H54 (cell line): ENCODE measurements at places on chromosomes 2 and 18.

GRCh38 chr2:51085420-51086068, 53.6 kb upstream of the NRXN1 start:
- no peak for DNase-seq

DNA sequence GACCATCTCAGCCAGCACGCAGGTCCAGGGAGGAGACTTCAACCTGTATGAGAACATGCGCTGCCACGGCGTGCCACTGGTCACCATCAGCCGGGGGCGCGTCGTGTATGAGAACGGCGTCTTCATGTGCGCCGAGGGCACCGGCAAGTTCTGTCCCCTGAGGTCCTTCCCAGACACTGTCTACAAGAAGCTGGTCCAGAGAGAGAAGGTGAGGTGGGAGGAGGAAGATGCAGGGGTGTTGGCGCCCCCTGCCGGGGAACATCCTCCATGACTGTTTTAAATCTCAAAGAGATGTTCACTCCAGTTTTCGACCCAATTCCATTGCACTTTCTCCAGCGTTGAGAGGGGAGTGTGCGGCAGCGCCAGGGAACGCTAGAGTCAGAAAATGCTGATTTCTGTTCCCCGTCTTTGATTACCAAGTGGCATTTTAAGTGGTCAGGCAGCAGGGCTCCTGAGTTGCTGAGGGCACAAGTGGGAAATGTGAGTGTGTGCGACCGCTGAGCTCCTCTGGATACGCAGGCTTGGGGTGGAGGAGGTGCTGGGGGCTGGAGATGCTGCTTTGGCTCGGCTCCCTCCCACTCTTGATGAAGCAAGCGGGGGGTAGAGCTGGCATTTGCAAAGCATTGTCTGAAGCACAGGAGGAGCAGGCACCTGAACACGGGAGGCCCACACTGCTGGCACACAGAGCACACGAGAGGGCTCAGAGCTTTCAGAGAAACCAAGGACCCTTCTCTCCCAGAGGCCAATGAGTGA, 27.7 kb upstream of the MAPRE3 start:
- DNase-seq, result peak; percentile 76

GRCh38 chr2:86498468-86499260, 57.5 kb downstream of the KDM3A start:
- no peak for DNase-seq

DNA sequence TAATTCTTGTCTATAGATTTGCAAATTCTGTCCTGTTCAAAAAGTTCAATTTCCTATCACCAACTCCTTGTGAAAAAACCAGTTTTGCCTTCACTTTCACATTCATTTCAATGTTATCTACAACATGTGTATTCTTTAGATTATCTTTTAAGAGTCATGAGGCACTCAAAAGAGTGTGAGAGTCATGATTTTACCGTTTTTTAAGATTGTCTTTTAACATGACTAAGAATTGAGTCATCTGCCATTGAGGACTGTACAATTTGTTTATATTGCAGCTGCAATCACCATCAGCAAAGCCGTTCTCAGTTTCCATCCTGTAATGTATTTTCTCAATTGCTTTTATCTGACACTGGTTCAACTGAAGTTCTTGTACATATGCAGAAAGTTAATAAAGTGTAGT, 275.8 kb downstream of the LNPK start:
- DNase-seq, result peak; percentile 7

- DNase-seq, result no peak
Measured at GRCh38 chr18:8287196-8287885, 321.9 kb upstream of the RAB12 start.

DNA sequence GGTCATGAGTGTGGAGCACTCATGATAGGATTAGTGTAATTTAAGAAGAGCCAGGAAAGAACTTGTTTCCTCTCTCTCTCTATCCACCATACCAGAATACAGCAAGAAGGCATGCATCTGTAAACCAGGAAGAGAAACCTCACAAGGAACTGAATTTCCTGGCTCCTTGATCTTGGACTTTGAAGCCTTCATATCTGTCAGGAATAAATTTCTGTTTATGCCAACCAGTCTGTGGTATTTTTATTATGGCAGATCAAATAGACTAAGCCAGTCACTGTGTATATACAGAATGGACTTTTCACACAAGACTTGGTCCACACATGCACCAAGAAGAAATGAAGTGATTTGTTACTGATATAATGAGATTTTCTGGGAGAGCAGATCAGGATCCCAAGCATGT, 930.1 kb upstream of the TMEFF2 start:
- DNase-seq, result no peak

GRCh38 chr2:40213619-40214018, 238.3 kb downstream of the SLC8A1 start:
- DNase-seq, result no peak

GRCh38 chr18:64132871-64133270, 16.0 kb downstream of the LINC00305 start:
- DNase-seq, result no peak

DNA sequence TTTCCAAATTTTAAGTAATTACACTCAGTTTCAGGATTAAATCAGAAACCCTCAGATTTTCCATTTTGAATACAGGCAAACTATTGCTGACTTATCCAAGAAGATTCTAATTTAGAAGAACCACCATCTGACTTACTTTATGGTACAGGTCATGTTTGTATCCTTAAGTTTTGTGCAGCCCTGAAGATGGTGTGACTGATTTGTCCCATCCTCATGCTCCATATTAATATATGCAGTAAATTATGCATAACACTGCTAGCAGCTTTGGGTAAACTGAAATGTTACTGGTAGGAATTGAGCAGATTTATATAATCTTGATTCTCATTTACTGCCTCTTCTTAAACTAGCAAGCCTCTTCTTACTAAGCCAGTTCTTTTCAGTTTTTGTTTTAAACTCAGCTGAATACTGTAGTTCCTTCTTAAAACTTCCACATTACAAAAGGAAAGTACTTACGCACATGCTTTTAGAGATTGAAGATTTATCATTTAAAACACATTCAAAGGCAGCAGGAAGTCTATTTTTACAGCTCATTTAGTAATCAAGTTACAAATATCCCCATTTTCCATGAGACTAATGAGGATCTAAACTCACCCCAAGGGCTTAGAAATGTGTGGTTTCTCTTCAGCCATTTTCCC, 25.7 kb downstream of the MEX3C start:
- no peak for DNase-seq

DNA sequence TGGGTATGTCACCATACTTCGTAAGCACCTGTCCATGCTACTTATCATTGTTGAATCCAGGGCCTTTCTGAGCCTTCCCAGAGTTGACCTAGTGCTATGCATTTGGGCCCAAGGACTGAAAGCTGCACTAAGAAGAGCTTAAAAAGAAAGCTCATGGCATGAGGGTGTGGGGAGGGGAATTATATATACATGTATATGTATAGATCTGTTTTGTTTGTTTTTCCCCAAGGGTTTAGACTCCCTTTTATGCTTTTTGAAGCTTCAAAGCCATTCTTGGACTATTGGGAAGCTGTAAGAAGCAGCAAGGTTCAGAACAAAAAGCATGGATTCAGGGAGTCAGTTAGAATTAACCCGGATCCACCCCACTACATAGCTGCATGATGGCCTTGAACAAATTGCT, 23.3 kb downstream of the MFF start:
- DNase-seq, result no peak

DNA sequence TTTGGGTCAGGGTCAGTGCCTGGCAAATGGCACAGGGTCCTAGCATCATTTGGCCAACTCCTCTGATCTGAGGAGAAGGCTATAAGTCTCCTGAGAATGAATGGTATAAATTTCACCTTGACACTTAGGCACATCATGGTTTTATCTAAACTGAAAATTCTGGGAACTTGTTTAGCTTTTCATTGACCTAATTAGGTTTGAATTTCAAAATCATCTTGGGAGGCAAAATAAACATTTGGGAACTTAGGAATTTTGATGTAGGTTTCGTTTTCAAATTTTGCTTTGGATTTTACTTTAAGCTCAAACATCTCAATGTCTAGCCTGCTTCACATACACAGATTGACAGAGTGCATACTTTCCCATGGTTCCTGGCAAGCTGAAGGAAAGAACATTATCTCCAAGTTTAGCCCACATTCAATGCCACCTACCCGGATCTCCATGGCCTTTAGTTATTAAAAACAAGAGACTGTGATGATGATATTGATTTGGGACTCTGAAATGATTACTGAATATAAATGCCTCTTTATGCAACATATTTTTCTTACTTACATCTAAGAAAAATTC, 44.5 kb downstream of the MYOM1 start:
- DNase-seq, result no peak

DNA sequence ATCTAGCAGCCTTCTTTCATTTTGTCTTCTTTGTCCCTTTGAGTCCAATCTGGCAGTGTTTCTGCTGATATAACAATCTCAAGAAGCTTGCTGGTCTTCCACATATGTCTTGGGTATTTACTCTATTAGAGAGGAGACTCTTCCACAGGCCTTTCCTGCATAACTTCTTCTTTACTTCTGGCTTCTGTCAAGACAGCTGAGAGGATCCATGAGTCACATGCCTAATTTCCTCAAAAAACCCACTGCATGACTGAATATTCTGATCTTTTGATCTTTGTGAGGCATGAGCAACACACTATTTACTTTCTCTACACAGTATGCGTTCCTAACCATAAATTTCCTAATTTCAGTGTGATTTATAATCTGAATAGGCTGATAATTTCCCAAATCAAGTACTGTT, 5.1 kb upstream of the DCC start:
- DNase-seq, result no peak

DNA sequence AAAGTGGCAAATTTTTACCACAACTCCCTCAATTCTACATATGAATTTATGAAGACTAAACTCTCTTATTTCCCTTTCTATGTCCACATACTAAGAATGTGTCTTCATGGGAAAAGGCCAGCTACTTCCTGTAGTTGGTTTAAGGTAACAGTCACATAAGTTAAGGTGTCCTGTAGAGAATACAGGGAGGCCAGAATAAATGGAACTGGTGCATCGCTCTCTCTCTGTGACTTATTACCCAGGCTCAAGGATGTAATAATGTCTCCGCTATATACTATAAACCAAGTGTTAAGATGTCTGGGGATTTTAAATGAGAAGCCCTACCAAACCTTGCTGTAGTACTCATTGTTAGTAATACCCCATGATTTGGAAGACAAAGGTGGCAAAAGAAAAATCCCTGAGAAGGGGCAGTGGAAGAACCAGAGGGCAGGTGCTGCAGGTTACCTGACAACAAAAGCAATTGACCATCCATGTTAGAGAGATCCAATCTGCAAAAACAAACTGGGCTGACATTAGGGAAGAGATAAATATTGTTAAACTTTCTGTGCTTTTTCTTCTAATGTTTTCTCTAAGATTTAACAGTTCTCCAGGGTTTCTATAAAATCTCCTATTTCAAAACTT, 372.8 kb downstream of the TMX3 start:
- no peak for DNase-seq

DNA sequence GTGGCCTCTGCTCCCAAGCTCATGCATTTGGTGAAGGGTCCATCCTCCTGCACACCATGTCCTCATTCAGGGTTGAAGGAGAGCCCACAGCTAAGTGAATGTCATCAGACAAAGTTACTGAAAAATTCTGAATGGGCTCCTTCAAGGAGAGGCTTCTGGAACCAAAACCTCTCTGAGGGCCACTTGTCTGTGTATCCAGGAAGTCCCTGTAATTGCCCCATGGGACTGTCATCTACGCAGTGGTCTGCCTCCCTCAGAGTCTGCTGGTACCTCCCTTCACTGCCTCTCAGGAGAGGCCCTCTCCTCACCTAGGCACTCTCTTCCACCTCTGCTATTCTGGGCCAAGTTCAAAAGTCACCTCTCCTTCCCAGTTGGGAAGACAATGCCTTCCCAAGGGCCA, 68.0 kb downstream of the SLC4A5 start:
- DNase-seq, result no peak
